ENCODE measurements at places on chromosomes 1 and 21.

DNA sequence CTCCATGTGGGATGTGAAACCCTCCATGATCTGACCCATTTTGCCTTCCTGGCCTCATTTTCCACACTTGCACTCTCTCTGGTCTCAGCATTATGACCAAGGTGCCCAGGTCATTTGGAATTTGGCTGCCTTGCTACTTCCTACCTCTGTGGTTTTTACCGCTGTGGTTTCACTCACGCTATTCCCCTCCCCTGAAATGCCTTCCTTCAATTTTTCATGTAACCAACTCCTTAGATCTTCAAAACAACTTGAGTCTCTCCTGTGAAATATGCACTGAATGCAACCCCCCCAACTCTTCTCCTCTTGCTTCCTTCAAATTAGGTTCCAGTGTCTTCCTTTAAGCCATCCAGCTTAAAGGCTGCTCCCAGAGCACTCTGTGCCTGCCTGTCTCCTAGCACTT is 50.1 kb downstream of the PHC2 start:
- DNase-seq, result no peak

- peak; percentile 64 for DNase-seq
Observed at GRCh38 chr1:27527890-27528817, 38.2 kb upstream of the WASF2 start.

DNA sequence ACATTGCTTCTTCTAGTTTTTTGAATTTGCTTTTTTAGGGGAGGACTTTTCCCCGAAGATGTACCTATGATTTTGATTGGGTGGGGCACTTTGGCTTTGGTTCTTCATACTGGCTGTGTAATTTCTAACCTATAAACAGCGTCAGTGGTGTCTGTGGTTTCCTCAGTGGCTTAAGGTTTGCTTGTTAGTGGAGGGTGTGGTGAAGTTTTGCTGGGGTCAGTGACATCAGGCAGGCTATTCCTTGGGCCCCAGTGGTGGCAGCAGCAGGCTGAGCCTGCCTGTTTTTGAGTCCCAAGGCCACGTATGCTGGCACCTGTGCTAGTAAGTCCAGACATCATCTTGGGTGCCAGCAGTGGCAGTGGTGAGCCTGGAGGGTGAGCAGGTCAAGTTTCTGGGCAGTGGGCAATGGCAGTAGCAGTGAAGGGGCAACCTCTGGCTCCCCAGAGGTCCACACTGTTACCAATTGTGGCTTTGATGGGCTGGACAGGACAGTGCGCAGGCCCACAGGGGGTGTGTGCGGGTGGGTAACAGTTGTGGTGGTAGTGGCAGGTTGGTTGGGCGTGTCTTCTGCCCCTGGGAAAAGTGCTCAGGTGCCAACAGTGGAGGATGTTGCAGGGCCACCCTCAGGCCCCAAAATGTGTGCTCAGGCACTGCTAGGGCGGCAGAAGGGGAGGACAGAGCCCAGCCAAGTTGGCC is 54.9 kb upstream of the B3GALT2 start:
- DNase-seq, result no peak

DNA sequence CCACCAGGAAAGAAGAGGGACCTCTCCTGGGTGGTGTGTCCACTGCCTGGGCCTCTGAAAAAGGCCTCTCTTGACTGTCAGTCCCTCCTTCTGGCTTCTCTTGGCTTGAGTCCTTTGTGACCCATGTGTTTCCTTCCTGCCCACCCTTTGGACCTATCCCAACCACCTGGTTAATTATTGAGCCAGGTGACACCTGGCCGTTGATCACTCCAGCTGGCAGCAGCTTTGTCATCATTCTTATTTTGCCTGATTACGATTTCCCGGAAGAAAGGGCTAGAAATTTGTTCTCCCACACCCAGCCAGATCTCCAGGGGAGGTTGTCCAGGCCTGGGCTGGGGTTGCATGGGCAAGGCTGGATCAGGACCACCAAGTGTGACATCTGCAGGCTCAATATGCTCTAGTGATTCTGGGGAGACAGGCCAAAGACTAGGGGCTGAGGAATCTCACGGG is 24.8 kb downstream of the CSF1 start:
- no peak for DNase-seq

GRCh38 chr1:217010253-217010652 is 287.0 kb upstream of the ESRRG start:
- no peak for DNase-seq

Measured in CD4-positive, alpha-beta T cell treated with Interleukin-15 for 1 hour (primary cell).